ENCODE measurements at places on chromosomes 12 and 14.

GRCh38 chr12:125140279-125141209 lies 75.3 kb downstream of the AACS start:
- no peak for DNase-seq

GRCh38 chr14:60658909-60659585 lies 9.8 kb upstream of the SIX1 start:
- DNase-seq, result no peak

GRCh38 chr12:104636496-104636895 lies 179.7 kb downstream of the CHST11 start:
- no peak for DNase-seq

DNA sequence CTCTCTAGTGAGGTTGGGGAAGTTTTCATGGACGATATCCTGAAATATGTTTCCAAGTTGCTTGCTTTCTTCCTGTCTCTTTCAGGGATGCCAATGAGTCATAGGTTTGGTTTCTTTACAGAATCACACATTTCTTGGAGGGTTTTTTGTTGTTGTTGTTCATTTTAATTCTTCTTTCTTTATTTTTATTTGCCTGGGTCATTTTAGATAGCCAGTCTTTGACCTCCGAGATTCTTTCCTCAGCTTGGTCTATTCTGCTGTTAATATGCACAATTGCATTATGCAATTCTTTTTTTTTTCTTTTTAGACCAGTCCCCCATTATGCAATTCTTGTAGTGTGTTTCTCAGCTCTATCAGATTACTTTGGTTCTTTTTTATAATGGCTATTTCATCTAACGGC lies 338.9 kb downstream of the AEBP2 start:
- no peak for DNase-seq

GRCh38 chr14:93958567-93959238 lies 17.7 kb downstream of the ASB2 start:
- DNase-seq, result no peak
